ENCODE measurements at places on chromosomes 1 and 21.
A peak's percentile ranks its signal among the peaks of the same experiment; 100 is the strongest.

- DNase-seq = no peak
These were observed 169.3 kb downstream of the ST6GALNAC5 start for GRCh38 chr1:77036560-77036959.

DNA sequence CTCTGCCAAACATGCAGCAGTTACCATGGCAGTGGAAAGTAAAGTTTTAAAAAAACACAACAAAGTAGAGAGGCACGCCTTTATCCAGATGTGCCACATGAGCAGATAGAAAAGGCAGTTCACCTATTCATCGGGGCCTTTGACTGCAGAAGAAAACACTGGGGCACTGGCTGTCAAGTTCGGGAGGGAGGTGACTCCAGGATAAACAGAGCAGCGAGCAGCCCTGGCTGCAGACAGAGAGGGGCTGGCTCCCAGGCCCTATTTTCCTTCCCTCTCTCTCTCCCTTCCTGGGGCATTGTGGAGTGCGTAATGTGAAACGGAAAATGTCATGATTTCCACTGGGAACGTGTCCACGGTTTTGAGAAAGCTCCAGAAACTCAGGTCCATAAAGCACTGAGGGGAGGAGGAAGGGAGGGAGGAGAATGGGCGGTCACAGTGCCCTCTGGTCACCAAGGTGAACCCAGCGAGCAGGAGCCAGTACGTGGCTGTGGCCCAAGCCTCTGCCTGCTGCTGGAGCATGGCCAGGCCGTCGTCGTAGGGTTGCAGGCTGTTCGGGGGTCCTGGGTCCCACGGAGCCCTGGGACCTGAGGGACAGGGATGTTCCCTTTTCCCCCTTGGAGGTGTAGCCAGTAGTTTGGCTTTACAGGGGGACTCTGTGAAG lies 114.7 kb upstream of the IRF2BP2 start:
- peak; percentile 75 for DNase-seq

DNA sequence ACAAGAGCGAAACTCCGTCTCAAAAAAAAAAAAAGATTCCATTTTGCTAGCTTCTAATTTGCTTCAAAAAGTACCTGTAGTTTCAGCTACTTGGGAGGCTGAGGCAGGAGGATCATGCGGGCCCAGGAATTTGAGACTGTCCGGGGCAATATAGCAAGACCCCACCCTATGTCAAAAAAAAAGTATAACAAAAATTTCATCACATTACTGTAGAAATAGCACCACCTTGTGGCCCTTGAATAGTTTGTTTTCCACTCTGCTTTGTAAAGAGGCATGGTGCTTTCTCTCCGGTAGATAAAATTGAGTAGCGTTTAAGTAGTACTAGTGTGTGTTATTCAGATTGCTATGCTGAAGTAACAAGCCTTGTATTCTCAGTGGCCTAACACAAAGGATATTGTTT lies 18.2 kb upstream of the MSTO1 start:
- DNase-seq = peak; percentile 29

- no peak for DNase-seq
These were observed 73.7 kb downstream of the ADGRL2 start for GRCh38 chr1:81874461-81874860.

DNA sequence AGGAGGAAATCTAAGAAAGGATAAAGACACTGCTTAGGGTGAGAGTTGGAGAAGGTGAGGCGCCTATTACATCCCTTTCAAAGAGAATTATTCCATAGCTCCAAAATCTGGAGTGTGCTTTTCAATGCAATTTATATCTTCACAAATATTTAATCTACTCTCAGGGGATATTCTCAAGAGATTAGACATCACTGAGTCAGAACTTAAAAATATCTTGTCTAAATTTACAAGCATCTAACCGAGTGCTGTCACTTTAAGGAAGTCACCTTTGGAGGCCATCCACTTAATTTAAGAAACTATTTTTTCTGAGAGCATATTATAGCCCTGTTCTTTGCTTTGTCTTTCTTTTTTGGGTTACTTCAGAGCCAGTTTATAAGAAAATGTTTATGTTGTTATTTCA lies 134.6 kb downstream of the TNFSF18 start:
- no peak for DNase-seq

- DNase-seq = no peak
These were observed 120.1 kb upstream of the CAMK1G start for GRCh38 chr1:209463441-209463840.

- no peak for DNase-seq
These were observed 95.3 kb upstream of the ACTRT2 start for GRCh38 chr1:2925918-2926317.

Data from HuH-7.5 (cell line).